ENCODE measurements at places on chromosomes 6 and 20.

DNA sequence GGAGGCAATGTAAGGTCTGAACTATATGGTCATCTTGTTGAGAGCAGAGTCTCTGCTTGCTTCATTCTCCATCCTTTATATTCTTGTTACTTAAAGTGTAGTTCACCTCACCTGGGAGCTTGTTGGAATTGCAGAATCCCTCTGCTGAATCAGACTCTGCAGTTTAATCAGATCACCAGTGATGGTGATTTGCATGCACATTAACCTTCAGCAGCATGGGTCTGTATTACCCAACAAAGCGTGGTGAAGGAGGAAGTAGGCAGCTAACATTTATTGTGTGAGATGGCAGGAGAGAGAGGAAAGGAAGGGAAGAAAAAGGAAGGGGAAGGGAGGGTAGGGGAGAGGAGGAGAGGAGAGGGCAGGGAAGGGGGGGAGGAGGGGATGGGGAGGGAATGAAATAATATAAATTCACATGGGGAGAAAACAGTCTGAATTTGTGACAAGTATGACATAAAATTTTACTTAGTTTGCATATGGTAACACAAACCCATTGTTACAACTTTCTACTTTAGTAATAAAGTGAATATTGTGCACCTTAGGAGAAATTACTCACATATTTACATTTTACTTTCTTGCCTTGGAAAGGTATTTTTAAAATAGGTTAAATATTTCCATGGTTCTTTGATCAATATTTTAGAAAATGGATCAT, 740.7 kb downstream of the DHX35 start:
- no peak for DNase-seq

GRCh38 chr6:69337311-69337710, 459.5 kb downstream of the LMBRD1 start:
- DNase-seq = no peak

DNA sequence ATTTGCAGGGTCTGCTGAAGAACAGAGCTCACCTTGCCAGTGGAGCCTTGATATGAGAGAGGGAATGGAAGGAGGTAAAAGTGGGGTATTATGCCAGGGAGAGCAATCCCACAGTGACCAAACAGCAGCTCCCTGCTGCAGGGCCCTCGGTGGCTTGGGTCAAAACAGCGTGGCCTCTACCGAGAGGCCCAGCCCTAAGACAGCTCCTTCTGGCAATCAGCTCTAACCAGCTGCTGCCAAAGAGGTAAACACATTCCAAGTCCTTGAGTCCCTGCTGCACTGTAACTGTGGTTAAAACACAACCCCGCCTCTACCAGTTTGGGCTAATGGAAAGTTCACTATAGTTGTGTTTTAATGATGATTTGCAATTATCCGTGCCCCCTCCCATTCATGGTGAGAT, 1.4 kb upstream of the DAAM2 start:
- DNase-seq = no peak

DNA sequence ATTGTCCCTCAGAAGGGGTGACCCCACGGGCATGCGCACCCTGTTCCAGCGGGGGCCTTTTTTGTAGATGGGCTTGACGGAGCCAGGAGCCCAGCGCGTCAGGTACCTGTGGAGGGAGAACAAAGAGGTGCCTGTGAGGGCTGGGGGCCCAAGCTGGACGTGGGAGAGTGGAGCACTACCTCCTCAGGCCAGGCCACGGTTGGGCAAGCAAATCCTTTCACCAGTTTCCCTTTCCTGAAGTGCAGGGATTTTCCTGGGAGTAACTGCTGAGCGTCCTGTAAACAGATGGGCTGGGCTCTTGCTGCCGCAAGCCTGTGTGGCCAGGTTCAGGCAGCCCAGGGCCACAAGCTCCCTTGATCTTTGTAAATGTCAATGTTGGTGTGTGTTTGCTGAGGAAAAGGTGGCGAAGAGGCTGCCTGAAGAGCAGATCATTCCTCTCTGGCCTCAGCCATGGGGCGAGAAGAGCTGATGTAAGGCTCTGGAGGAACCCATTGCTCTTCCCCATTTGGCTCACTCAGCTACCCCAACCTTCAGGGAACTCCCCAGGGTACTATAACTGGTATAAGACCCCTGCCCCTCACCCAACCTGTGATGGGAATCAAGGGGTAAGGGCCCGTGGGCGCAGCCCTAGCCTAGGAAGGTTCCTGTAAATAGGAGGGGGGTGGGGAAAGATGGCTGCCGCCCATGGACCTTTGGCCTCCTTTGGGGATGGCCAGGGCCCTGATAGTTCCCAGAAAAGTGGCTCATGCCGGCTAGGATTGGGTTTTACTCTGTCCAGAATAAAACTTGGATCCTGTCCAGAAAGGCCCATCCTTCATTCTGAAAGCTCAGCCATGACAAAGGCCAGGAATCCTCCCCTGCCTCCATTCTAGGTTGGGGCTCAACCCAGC, 15.5 kb downstream of the MRPS18A start:
- DNase-seq = no peak

DNA sequence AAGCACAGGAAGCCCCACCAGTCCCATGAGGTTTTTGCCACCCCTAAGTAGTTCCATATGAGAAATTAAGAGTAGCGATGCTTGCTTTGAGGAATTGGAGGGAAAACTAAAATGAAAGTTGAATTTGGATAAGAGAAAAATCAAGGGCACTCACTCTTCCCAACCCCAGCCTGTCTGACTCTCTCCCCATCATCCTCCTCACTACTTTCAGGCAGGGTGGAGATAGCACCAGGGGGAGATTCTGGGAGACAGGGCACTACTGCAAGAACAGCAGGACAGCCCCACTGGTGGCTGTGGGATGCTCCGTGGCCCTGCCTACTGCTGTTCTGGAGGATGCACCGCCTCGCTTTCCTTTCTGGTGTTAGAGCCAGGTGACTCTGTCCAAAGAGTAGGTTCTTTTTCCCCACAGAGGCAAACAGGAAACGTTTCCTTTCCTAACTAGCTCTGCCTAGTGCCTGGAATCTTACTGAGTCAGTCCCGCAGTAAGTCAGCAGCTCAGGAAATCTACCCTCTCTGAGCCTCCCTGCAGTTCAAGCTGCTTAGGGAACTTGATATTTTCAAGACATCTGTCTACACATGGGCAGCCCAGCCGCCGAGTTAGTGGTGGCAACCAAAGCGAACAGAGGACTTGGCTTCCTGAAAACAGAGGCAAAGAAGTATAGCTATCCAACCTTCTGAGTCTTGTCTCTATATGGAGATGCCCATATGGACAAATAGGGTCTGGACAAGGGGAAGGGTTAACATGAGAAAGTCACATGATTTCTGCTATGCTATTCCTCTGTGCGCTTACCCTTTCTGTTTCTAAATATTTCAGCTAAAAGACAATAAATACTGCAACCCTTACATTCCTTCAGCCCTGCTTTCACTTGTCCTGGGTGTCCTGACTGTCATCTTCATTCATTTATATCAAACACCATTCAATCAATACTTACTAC, 11.4 kb downstream of the HLA-E start:
- DNase-seq = no peak

- DNase-seq = no peak
Observed at GRCh38 chr6:85126485-85127167, 323.3 kb upstream of the NT5E start.

DNA sequence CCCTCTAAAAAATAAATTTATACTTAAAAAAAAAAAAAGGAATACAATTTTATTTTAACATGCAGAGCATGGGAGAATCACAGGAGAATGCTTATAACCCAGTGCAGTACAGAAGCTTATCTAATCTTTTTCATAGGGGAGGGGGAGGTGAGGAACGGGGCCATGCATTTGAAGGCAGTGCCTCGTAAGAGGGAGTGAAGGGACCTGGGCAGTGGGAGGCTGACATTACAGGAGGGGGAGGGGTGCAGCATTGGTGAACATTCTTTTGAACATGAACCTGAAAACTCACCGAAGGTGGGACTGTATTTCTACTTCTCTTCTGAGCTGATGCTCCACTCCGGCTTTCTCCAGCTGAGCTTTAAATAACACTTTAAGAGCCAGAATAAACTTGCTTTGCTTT, 9.3 kb downstream of the AURKA start:
- DNase-seq = no peak

DNA sequence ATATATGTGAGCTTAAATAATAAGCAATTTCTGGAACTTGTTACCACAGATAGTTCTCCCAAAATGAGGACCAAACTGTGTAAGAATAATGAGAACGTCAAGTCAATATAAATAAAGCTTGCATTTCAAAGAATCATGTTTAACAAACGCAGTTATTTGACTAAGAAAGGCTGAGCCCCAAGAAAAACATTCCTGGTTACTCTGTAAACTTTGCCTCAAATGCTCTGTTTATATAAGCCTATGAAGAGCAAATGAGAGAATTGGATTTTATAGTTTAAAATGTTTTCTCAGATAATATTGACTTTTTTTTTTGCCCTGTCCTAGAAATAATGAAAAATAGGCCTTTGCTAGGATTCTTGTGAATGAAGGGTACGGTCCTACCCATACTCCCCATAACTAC, 81.3 kb downstream of the C6orf52 start:
- DNase-seq = no peak

DNA sequence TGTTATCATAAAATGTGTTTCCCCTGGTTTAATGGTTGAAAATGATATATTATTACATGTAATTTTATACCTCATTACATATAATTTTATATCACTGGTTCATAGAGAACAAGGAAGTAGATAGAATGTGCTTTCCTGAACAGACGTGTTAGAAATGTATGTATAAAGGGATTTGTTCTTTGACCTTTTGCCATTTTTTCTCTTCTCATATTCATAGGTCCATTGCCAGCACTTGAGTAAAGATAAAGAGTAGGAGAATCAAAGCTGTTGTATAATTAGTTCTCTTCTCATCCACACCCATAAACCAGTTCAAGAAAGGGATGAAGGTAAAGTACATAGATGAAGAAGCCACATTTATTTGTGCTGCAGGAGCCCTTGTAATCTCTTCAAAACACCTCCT, 46.7 kb downstream of the RNF217 start:
- DNase-seq = no peak

DNA sequence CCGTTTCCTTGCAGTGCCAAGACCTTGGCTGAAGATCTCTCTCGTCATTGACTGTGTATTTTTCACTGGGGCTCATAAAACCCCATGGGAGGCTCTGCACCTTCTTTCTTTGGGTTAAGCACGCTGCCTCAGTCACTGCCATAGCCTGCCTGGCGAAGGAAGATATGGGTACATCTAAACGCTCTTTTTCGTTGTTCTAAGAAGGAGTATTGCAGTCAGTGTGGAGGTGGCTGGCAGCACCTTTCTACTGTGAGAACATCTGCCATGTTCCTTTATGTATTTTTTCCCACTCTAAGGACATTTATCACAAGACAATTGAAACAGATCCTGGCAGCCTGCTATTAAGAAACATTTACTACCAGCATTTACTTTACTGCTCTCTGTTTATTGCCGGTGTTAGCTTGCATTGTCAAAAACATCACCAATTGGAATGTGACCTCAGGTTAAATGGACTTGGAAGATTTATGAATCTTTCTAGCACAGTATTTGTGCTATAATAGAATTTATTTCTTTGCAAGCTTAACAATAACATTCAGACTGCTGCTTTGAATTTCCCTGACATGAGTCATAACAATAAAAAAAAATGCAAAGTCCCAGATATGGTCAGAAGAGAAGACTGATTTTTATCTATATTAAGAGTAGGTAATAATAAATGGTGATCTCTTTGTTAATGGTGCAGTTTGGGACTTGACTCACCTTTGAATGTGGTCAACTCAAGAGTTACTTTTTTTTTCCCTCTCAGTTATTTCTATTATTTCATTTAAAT, 62.2 kb upstream of the CLDN20 start:
- DNase-seq = no peak

DNA sequence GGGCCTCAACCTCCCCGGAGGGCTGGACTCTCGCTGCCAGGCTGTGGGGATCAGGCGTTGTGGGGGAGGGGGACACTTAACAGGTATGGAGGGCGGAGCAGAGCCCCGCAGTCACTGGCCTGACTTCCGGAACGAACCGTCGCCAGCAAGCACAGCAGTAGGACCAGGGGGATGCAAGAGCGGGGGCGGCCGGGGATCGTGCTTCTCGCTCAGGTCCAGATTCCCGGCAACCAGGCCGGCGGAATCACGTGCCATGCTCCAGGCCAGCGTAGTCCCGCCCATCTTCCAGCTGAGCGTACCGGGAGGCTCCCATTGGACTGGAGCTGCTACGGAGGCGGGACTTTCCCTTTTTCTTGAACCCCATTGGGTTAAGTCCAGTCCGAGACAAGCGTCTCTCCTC, 10.0 kb upstream of the POU5F1 start:
- DNase-seq = peak; percentile 88

- DNase-seq = no peak
Observed at GRCh38 chr6:125904871-125905270, 51.7 kb upstream of the HINT3 start.

GRCh38 chr6:152775428-152775827, 24.8 kb downstream of the VIP start:
- no peak for DNase-seq

DNA sequence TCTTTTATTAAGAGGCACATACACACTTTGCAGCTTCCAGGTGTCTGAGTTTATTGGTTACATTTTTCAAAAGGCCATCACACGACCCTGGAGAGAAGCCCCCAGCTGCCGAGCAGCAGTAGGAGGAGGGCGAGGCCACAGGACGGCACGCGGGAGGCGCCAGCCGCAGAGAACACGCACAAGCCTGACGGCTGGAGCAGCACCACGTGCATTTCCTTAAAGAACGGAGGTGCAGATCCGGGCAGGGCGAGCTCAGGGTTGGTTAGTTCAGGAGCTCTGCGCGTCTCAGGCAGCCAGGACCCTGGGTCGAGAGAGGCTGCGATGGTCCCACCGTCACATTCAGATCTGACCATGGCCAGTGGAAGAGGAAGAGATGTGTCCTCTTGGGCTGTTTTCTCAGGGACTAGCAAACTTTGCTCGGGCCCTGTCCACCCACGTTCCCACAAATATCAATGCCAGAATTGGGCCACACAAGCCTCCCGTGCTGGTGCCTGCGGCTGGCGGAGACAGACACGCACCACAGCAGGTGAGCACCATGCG, 121.4 kb upstream of the AFDN start:
- DNase-seq = no peak

DNA sequence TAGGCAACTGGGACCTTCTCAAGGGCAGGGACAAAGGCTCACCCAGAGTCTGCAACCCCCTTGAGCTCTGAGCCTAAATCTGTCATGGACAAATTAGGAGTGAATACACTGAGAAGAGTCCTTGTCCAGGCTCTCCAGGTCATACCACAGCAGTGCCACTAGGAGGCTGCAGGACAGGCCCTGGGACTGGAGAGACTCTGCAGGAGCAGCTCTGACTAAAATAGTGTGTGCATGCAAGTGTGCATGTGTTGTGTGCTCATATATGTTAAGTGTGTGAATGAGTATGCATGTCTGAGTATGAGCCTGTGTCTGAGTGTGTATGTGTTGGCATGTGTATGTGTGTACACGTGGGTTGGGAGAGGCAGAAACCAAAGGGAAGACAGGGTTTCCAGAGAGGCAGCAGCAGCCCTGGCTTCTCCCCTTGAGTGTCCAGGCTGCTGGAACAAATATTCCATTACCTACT, 27.1 kb downstream of the MRPL14 start:
- DNase-seq = no peak

DNA sequence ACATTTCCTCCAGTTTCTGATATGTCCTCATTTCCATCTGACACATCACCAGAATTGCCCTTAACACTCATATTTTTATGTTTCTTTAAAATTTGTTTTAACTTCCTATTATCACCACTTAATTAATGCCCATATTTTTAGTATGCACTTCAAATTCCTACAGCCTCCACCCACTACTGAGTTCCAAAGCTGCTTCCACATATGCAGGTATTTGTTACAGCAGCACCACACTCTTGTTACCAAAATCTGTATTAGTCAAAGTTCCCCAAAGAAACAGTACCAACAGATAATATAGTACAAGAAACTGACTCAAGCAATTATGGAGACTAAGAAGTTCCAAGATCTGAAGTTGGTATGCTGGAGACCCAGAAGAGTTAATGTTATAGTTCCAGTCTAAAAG, 340.4 kb downstream of the GRIK2 start:
- DNase-seq = no peak

All from CD8-positive, alpha-beta T cell (primary cell).